HT1080 (cell line): ENCODE measurements at places on chromosomes 11 and 22. TPM values are rescaled to one million over a fixed set of nuclear protein-coding genes. Genes with fewer than 3 reads are reported as not detected.

The PNPLA3 gene
- total RNA-seq = 1.7 and 4.3 TPM in 2 replicates

The IRAG1 gene
- 0.02 TPM in 1 of 2 replicates, not detected in the other for total RNA-seq

The PGR gene
- 0.74 and 0.77 TPM in 2 replicates for total RNA-seq

The SCGB1C1 gene
- total RNA-seq = not detected in 2 replicates

The DERL3 gene
- total RNA-seq = not detected in 2 replicates

The MCHR1 gene
- total RNA-seq = 0.14 TPM in 1 of 2 replicates, not detected in the other

The PHOX2A gene
- total RNA-seq = not detected in 2 replicates

The CDCA5 gene
- total RNA-seq = 63.3 and 78.4 TPM in 2 replicates

The RPS6KA4 gene
- 86.9 and 95.7 TPM in 2 replicates for total RNA-seq

The DMC1 gene
- 0.03 TPM in 1 of 2 replicates, not detected in the other for total RNA-seq

The IFITM10 gene
- 0.47 and 0.58 TPM in 2 replicates for total RNA-seq

The TMEM151A gene
- total RNA-seq = not detected in 2 replicates

The OR51S1 gene
- not detected in 2 replicates for total RNA-seq

The GGT5 gene
- total RNA-seq = not detected in 2 replicates

The EFCAB6 gene
- not detected in 2 replicates for total RNA-seq

The PRG3 gene
- not detected in 2 replicates for total RNA-seq

The ATP5MG gene
- 139 and 211 TPM in 2 replicates for total RNA-seq

The USP2 gene
- 0.20 and 1.0 TPM in 2 replicates for total RNA-seq
